ENCODE measurements at places on chromosomes 11 and 22. TPM values are rescaled to one million over a fixed set of nuclear protein-coding genes. Genes with fewer than 3 reads are reported as not detected.

- no peak for DNase-seq
Measured at GRCh38 chr11:115221461-115222069, 282.6 kb downstream of the CADM1 start.

DNA sequence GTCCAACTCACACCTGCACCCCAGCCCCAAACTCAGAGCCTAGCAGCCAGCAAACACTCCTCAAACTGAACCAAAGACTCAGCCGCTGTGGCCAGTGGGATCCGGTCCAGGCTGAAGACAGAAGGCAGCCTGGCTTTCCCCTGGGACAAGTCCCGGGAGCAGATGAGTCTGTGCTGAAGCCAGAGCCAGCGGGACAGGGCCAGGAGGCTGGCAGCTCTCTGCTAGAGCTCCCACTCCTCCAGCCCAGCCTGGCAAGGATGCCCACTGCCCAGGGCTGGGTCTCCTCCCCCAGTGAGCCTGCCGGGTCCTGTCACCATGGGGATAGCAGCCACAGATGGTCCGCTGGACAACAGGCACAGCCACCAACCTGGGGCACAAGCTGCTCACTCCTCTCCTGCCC, 42.9 kb upstream of the PRR5 start:
- DNase-seq, result no peak

- no peak for DNase-seq
Measured at GRCh38 chr22:30948930-30949342, 19.6 kb downstream of the MORC2 start.

DNA sequence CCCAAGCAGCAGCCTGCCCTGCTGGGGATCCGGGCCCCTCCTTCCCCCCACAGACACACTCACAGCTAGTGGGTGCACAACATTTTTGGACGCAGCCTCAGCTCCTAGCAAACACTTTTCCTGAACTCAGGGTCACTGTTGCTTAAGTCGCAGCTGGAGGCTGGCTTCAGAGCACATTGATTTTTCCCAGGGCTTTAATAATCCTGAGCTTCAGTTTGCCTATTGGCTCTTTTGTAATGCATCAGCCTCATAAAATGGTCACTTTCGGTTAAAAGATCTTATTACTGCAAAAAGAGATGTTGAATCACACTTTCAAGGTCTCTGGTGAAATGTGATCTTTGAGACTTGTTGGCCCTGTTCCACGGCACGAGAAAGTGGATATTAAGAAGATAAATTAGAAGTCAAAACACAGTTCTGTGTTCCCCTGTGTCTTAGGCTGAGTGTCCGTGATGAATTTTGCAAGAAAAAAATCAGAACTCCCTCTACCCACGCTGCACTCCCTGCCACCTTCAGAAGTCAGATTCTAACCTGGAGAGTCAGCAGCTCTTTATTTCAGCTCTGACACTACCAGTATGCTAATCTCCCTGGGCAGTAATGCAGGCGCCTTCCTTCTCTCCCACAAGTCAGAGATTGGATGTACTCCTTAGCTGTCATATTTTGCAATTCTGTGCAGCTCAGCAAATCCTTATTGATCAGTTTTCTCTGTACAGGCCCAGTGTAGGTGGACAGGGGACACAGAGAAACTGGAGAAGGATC, 158.2 kb upstream of the E2F8 start:
- DNase-seq, result no peak

The ASCL2 gene
- total RNA-seq, result 2.5 TPM
